SK-N-SH (cell line): ENCODE measurements at places on chromosomes 13 and 19. TPM values are rescaled to one million over a fixed set of nuclear protein-coding genes. Genes with fewer than 3 reads are reported as not detected.
A peak's percentile ranks its signal among the peaks of the same experiment; 100 is the strongest.

ZNF90 gene
- polyA plus RNA-seq, result 1.4 and 1.5 TPM in 2 replicates

HRC gene
- not detected in 2 replicates for polyA plus RNA-seq

DNA sequence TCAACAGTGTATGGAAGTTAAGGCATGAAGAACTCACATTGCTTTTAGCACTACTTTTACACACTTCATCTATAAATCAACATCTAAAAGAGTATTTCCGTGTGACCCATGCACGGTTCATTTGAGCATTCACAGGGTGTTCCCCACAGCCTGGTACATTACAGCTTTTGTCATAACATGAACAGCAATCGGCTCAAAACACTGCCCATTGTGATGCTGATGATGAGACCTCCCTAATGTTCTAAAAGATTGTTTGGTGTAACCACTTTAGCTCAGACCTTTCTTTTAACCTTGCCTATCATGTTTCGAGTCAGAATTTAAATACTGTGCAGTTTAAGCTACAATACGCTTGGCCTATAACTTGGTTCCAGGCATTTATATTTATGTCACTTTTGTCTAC lies 4.1 kb upstream of the KLF5 start:
- no peak overlapping the region for H3K27ac ChIP-seq
- H3K4me3 ChIP-seq, result no peak overlapping the region
- no peaks in the 10 kb centered on the region for H3K27me3 ChIP-seq
- DNase-seq, result no peak
- H3K4me1 ChIP-seq, result peaks cover 7% of the 10 kb centered on the region; the same call in 1 of the 2 replicates
- no peaks in the 10 kb centered on the region for H3K36me3 ChIP-seq

GRCh38 chr19:42330241-42330711 lies 4.8 kb downstream of the MEGF8 start:
- no peak overlapping the region for H3K27ac ChIP-seq
- DNase-seq, result no peak
- no peaks in the 10 kb centered on the region for H3K27me3 ChIP-seq
- peaks cover 12% of the 10 kb centered on the region; the same call in 1 of the 2 replicates for H3K4me1 ChIP-seq
- no peak overlapping the region for H3K4me3 ChIP-seq
- H3K36me3 ChIP-seq, result no peaks in the 10 kb centered on the region

GRCh38 chr13:94073007-94073744 lies 406.3 kb downstream of the DCT start:
- H3K4me1 ChIP-seq, result peaks cover 2% of the 10 kb centered on the region
- no peaks in the 10 kb centered on the region for H3K36me3 ChIP-seq
- peak overlapping the region; percentile 47; the same call in 1 of the 2 replicates for H3K27ac ChIP-seq

- H3K4me1 ChIP-seq, result no peaks in the 10 kb centered on the region
- H3K27me3 ChIP-seq, result no peaks in the 10 kb centered on the region
- no peak overlapping the region for H3K4me3 ChIP-seq
- DNase-seq, result no peak
- H3K27ac ChIP-seq, result no peak overlapping the region
These were observed 45.6 kb downstream of the RNASEH2B start for GRCh38 chr13:50955241-50955640.

GRCh38 chr13:109454167-109454917 lies 332.0 kb downstream of the IRS2 start:
- H3K27me3 ChIP-seq, result no peaks in the 10 kb centered on the region
- H3K4me1 ChIP-seq, result no peaks in the 10 kb centered on the region
- no peak for DNase-seq
- no peak overlapping the region for H3K27ac ChIP-seq
- no peaks in the 10 kb centered on the region for H3K36me3 ChIP-seq
- H3K4me3 ChIP-seq, result no peak overlapping the region

GRCh38 chr19:11064831-11065303 lies 24.4 kb upstream of the LDLR start:
- DNase-seq, result no peak
- H3K4me1 ChIP-seq, result no peaks in the 10 kb centered on the region
- H3K27ac ChIP-seq, result no peak overlapping the region
- H3K4me3 ChIP-seq, result no peak overlapping the region
- peaks cover 27% of the 10 kb centered on the region; the same call in 1 of the 2 replicates for H3K36me3 ChIP-seq

DNA sequence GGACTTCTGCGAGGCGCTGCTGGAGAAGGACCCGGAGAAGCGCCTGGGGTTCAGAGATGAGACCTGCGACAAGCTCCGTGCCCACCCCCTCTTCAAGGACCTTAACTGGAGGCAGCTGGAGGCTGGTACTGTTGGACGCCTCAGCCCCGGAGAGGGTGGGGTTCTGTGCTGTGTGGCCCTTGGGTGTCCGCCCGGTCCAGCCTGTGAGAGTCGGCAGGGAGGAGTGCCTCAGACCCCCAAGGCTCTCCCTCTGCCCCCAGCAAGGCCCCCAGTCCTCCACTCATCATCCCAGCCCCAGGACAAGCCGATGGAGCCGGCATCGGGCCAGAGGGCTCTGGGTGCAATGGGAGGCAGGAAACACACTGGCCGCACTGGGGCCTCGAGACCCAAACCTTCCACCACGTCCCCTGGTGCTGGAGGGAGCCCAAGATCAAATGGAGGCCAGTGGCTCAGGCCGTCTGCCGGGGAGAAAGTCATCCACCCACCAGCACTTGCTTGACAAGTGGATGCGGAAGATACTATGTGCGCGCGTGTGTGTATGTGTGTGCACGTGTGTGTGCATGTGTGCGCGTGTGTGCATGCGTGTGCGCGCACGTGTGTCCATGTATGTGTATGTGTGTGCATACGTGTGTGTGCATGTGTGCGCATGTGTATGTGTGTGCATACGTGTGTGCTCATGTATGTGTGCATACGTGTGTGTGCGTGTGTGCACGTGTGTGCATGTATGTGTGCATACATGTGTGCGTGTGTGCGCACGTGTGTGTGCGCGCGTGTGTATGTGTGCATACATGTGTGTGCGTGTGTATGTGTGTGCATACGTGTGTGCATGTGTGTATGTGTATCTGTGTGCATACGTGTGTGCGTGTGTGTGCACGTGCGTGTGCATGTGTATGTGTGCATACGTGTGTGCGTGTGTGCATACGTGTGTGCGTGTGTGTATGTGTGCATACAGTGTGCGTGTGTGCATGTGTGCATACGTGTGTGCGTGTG lies 25.8 kb upstream of the TMEM255B start:
- no peaks in the 10 kb centered on the region for H3K36me3 ChIP-seq
- H3K27ac ChIP-seq, result no peak overlapping the region
- no peaks in the 10 kb centered on the region for H3K27me3 ChIP-seq
- no peak overlapping the region for H3K4me3 ChIP-seq
- DNase-seq, result no peak
- no peaks in the 10 kb centered on the region for H3K4me1 ChIP-seq

DNA sequence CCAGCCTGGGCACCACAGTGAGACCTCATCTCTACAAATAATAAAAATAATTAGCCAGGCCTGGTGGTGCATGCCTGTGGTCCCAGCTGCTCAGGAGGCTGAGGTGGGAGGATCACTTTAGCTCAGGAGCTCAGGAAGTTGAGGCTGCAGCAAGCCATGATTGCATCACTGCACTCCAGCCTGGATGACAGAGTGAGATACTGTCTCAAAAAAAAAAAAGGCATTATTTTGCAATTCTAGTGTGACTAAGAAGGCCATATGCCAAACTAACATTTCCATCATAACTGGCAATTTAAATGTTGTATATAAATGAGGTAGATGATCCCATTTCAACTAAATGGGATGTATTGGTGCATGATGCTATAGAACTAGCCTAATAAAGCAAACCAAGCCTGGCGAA lies 632.8 kb upstream of the KLF12 start:
- DNase-seq, result no peak
- peaks cover under 1% of the 10 kb centered on the region; the same call in 1 of the 2 replicates for H3K4me1 ChIP-seq
- H3K27me3 ChIP-seq, result no peaks in the 10 kb centered on the region

GRCh38 chr13:94999871-95000270 lies 287.5 kb upstream of the SOX21 start:
- no peak overlapping the region for H3K4me3 ChIP-seq
- no peaks in the 10 kb centered on the region for H3K36me3 ChIP-seq
- H3K27ac ChIP-seq, result no peak overlapping the region
- no peaks in the 10 kb centered on the region for H3K27me3 ChIP-seq
